H7 (cell line): ENCODE measurements at places on chromosomes 5 and 9. TPM values are rescaled to one million over a fixed set of nuclear protein-coding genes. Genes with fewer than 3 reads are reported as not detected.

- DNase-seq: peak; percentile 90
Observed at GRCh38 chr5:150289551-150290390, at the start of gene CAMK2A. TSS of gene CAMK2A (minus strand) at chr5:150289773. CDS start at chr5:150289625, 148 bp downstream.

DNA sequence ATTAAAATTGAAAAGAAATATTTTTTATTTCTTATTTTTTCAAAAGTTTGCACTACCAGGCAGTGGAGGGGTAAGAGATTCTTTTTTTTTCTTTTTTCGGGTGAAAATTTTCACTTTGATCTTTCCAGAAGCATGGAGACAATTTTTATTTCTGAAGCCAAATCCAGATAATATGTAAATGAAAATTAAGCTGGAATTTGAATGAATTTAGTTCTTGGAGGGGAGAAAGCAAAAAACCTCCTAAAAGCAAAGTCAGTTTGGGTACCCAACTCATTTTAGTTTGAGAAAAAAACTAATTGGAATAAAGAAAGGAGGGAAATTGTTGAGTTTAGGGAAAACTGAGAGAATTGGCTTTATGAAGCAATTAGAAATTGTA is 872 bp downstream of the ZNF618 start:
- no peak for DNase-seq

The FLT4 gene
- total RNA-seq: 7.2 and 13.8 TPM in 2 replicates

The DTWD2 gene
- 24.7 and 24.8 TPM in 2 replicates for total RNA-seq

DNA sequence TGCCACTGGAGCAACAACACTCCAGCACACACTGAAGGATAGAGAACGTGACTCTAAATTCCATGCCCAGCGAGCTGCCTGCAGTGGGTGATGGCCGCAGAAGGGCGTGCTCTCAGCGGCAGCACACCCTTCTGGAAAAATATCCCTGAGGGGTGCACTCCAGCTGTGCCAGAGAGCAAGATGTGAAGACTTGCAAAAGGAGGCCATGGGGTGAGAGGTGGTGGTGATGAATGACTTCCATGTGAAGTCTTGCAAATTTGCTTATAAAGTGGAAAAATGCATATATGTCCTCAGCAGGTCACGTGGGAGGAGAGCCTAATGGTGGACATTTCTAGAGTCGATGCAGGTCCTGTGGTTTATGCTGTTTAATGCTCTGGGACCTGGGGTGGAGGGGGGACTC is 39.8 kb upstream of the COL5A1 start:
- no peak for DNase-seq

The ADAMTS6 gene
- 1.3 and 1.5 TPM in 2 replicates for total RNA-seq
